ENCODE measurements at places on chromosomes 16 and 17.

GRCh38 chr17:80345321-80345720 is 69.6 kb upstream of the ENDOV start:
- DNase-seq: no peak

DNA sequence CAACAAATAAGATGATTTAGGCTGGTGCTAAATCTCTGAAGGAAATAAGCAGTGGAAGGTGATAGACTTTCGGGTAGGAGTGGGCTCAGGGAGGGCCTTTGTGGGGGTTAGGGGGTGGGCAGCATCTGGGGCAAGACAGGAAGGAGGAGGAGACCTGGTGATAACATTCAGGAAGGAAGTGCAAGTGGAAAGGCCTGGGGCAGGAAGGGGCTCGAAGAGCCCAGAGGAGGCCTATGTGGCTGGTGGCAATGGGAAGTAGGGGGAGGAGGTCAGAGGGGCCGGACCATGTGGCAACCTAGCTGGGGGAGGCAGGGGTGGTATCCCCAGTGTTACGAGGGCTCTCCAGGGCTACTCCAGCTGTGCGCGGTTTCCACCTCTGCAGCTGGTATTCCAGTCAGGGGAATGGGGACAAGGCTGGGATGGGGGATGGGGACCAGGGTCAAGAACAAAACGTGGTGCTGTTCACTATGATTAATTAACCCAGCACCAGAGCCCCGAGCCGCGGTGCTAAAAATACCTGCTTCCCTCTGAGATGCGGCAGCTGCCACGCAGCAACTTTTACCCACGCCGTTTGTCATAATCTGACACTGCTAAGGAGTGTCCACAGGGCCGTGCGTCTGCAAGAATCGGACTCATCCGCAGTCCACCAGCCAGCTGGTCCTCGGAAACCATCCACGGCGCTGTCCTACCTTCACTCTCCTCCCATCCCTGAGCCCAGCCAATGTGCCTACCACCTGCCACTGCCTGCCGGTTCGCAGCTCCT is 5.2 kb upstream of the CCDC182 start:
- DNase-seq: no peak

- no peak for DNase-seq
Measured at GRCh38 chr16:31397096-31397660, 4.0 kb downstream of the ITGAD start.

DNA sequence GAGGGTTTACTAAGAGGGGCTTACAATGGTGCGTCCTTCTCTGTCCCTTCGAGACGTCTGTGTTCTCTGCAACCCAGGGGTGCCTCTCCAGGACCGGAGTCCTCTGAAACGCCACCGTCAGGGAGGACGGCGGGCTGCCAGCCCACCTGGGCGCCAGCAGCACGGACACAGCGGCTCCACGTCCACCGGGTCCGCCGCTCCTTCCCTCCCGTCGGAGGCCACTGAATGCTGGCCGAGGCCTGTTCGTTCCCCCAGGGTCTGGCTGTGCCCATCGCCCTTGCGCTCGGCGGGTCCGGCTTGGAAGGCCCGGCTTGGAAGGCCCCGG is 403 bp downstream of the TEPSIN start:
- DNase-seq: no peak

GRCh38 chr17:76556765-76557367 is 17.0 kb downstream of the PRCD start:
- DNase-seq: no peak
